ENCODE measurements at places on chromosomes 1 and 21.

- no peaks in the 10 kb centered on the region for H3K27me3 ChIP-seq
- H3K4me3 ChIP-seq = no peak overlapping the region
- no peak for DNase-seq
- no peaks in the 10 kb centered on the region for H3K4me1 ChIP-seq
- no peaks in the 10 kb centered on the region for H3K36me3 ChIP-seq
Observed at GRCh38 chr1:219733511-219734174, 120.7 kb upstream of the ZC3H11B start.

DNA sequence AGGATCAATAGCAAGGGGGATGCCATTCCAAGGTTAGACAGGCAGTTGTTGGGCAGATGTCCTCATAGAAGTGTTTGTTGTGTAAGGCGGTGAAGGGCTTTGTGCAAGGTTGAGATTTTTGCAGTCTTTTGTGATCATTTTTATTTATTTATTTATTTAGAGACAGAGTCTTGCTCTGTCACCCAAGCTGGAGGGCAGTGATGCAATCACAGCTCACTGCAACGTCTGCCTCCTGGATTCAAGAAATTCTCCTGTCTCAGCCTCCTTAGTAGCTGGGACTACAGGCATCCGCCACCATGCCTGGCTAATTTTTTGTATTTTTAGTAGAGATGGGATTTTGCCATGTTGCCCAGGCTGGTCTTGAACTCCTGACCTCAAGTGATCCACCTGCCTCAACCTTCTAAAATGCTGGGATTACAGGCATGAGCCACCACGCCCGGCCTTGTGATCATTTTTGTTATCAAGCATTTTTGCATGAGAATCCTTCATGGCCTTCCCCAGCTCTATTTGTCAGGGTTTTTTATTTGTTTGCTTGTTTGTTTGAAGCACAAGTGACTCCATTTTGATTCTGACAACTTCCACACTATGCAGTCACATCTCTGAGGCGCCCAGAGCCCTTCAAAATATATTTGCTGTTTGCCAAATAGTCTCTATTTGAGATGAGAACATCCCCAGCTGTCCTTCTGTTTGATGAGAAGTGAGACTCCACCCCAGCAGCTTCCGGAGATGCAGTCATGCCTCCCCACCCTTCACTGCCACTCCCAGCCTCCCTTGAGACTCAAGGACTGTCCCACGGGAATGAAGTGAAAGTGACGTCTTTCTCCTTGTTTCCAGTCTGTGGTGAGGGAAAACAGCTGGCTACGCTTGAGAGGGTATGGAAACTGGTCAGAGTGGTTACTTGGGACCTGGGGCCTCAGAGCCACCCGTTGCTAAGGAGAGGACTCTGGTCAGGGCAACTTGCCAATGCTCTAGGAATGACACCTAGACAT is 38.0 kb downstream of the TMEM50B start:
- peaks cover 46% of the 10 kb centered on the region for H3K36me3 ChIP-seq
- peaks cover 3% of the 10 kb centered on the region for H3K4me1 ChIP-seq
- H3K27ac ChIP-seq = peak overlapping the region; percentile 53
- H3K4me3 ChIP-seq = no peak overlapping the region
- DNase-seq = no peak

GRCh38 chr1:34529935-34530859 is 224.7 kb upstream of the GJB5 start:
- no peaks in the 10 kb centered on the region for H3K27me3 ChIP-seq
- H3K27ac ChIP-seq = no peak overlapping the region
- no peaks in the 10 kb centered on the region for H3K4me1 ChIP-seq

- H3K4me3 ChIP-seq = no peak overlapping the region
- DNase-seq = no peak
- H3K36me3 ChIP-seq = no peaks in the 10 kb centered on the region
- no peak overlapping the region for H3K27ac ChIP-seq
- no peaks in the 10 kb centered on the region for H3K4me1 ChIP-seq
Observed at GRCh38 chr1:241177660-241178059, 179.3 kb downstream of the RGS7 start.

- no peaks in the 10 kb centered on the region for H3K27me3 ChIP-seq
- H3K27ac ChIP-seq = no peak overlapping the region
- no peaks in the 10 kb centered on the region for H3K4me1 ChIP-seq
- DNase-seq = no peak
- no peak overlapping the region for H3K4me3 ChIP-seq
Observed at GRCh38 chr1:103129255-103129654, 20.9 kb upstream of the COL11A1 start.

- H3K36me3 ChIP-seq = peaks cover 29% of the 10 kb centered on the region
- H3K27me3 ChIP-seq = no peaks in the 10 kb centered on the region
- H3K4me1 ChIP-seq = peaks cover 14% of the 10 kb centered on the region
- H3K4me3 ChIP-seq = no peak overlapping the region
- no peak for DNase-seq
Observed at GRCh38 chr1:86714159-86714558, 9.8 kb downstream of the SH3GLB1 start.

DNA sequence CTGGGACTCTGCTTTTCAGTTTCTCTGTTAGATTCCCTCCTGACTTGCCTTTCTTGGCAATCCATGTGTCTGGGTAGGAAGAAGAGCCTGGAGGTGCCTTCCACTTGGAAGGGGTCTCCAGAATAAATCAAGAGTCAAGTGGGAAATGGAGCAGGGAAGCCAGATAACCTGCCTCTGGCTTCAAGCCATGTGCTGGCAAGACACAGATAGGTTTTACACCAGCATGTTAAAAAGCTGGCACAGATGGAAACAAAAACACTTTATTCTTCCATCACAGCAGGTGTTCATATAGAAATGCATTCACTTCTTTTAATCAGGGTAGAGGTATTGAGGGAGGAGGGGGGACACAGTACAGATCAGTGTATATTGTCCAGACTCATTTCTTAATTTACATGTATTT is 356.9 kb upstream of the RUNX1 start:
- no peaks in the 10 kb centered on the region for H3K4me1 ChIP-seq
- H3K27me3 ChIP-seq = no peaks in the 10 kb centered on the region
- H3K36me3 ChIP-seq = no peaks in the 10 kb centered on the region

DNA sequence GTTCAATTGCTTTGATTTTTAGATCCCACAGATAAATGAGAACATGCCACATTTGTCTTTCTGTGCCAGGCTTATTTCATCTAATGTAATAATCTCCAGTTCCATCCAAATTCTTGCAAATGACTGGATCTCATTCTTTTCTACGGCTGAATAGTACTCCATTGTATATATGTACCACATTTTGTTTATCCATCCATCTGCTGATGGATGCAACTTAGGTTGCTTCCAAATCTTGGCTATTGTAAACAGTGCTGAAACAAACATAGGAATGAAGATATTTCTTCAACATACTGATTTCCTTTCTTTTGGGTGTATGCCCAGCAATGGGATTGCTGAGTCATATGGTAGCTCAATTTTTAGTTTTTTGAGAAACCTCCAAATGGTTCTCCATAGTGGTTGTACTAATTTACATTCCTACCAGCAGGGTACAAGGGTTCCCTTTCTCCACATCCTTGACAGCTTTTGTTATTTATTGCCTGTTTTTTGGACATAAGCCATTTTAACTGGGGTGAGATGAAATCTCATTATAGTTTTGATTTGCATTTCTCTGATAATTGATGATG is 344.4 kb downstream of the KCTD3 start:
- no peak overlapping the region for H3K4me3 ChIP-seq
- H3K27ac ChIP-seq = no peak overlapping the region
- no peaks in the 10 kb centered on the region for H3K36me3 ChIP-seq
- DNase-seq = no peak

DNA sequence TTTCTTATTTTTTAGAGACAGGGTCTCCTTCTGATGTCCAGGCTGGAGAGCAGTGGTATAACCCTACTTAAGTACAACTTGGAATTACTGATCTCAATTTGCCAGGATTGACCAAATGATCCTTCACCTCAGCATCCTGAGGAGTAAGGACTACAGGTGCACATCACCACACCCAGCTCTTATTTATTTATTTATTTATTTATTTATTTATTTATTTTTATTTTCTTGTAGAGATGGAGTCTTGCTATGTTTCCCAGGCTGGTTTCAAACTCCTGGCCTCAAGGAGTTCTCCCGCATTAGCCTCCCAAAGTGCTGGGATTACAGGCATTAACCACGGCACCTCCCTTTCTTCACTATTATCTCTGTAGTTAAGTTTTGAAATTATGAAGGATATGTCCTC is 117.5 kb upstream of the NEGR1 start:
- no peaks in the 10 kb centered on the region for H3K4me1 ChIP-seq
- no peak overlapping the region for H3K27ac ChIP-seq
- DNase-seq = no peak
- no peaks in the 10 kb centered on the region for H3K36me3 ChIP-seq
- no peak overlapping the region for H3K4me3 ChIP-seq
- H3K27me3 ChIP-seq = no peaks in the 10 kb centered on the region

DNA sequence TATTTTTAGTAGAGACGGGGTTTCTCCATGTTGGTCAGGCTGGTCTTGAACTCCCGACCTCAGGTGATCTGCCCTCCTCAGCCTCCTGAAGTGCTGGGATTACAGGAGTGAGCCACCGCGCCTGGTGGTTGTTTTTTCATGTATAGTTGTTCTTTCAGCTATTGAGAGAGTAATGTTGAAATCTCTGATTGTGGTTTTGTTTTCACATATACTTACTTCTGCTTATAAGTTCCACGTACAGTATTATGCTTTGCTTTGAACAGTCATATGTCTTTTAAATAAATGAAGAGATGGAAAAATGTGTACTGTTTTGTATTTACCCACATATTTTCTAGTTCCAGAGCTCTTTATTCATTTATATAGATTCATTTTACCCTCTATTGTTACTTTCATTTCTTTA is 44.5 kb downstream of the MARK1 start:
- H3K36me3 ChIP-seq = no peaks in the 10 kb centered on the region
- no peak overlapping the region for H3K27ac ChIP-seq
- H3K27me3 ChIP-seq = no peaks in the 10 kb centered on the region
- no peak for DNase-seq
- no peak overlapping the region for H3K4me3 ChIP-seq

- H3K27me3 ChIP-seq = peaks cover 60% of the 10 kb centered on the region
- H3K4me3 ChIP-seq = peak overlapping the region; percentile 22
- H3K36me3 ChIP-seq = no peaks in the 10 kb centered on the region
- H3K27ac ChIP-seq = no peak overlapping the region
- peaks cover 7% of the 10 kb centered on the region for H3K4me1 ChIP-seq
Observed at GRCh38 chr1:234114648-234115307, 210.3 kb downstream of the SLC35F3 start.

DNA sequence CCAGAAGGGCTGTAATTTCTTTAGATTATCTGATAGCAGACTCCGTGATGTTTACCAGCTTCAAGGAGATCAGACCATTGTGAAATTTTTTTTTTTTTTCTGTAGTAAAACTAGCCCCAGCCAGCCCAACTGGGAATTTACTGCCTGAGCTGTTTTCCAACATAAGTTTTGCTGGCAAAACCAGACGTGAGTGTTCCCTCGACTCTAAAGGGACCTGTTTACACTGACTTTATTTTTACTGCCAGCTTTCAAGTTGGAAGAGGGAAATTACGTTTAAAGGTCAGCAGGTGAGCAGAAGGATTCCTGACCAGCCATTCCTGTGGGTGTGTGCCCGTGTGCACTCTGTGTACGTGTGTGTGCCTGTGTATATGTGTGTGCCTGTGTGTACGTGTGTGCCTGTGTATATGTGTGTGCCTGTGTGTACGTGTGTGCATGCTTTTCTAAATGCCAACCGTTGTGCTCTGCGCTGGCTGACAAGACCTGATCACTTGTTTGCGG is 374 bp downstream of the MAB21L3 start:
- no peak for DNase-seq
- no peaks in the 10 kb centered on the region for H3K27me3 ChIP-seq
- peak overlapping the region; percentile 23 for H3K4me3 ChIP-seq
- no peaks in the 10 kb centered on the region for H3K36me3 ChIP-seq
- H3K27ac ChIP-seq = peak overlapping the region; percentile 83

DNA sequence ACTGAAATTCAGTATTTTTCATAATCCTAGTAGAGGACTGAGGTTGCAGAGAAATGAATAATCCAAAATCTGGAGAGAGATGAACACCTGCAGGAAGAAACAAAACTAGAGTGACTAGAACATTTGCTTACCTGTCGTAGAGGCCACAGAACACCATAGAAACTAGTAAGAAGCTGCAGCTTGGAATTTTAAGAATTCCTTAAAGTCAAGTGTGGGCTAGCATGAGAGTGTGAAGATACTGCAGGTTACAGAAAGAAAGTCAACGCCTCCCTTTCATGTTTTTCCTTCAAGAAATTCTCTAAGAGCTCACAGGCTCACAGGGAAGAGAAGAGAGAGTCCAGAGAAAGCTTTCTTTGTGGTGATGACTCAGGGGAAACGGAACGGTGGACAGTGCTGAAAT is 633.7 kb downstream of the LRRIQ3 start:
- H3K4me1 ChIP-seq = no peaks in the 10 kb centered on the region
- no peak overlapping the region for H3K4me3 ChIP-seq
- H3K27ac ChIP-seq = no peak overlapping the region
- H3K27me3 ChIP-seq = no peaks in the 10 kb centered on the region

GRCh38 chr1:34354367-34354766 is 177.7 kb downstream of the C1orf94 start:
- H3K27ac ChIP-seq = no peak overlapping the region
- DNase-seq = no peak
- H3K27me3 ChIP-seq = no peaks in the 10 kb centered on the region
- no peak overlapping the region for H3K4me3 ChIP-seq
- H3K36me3 ChIP-seq = no peaks in the 10 kb centered on the region

DNA sequence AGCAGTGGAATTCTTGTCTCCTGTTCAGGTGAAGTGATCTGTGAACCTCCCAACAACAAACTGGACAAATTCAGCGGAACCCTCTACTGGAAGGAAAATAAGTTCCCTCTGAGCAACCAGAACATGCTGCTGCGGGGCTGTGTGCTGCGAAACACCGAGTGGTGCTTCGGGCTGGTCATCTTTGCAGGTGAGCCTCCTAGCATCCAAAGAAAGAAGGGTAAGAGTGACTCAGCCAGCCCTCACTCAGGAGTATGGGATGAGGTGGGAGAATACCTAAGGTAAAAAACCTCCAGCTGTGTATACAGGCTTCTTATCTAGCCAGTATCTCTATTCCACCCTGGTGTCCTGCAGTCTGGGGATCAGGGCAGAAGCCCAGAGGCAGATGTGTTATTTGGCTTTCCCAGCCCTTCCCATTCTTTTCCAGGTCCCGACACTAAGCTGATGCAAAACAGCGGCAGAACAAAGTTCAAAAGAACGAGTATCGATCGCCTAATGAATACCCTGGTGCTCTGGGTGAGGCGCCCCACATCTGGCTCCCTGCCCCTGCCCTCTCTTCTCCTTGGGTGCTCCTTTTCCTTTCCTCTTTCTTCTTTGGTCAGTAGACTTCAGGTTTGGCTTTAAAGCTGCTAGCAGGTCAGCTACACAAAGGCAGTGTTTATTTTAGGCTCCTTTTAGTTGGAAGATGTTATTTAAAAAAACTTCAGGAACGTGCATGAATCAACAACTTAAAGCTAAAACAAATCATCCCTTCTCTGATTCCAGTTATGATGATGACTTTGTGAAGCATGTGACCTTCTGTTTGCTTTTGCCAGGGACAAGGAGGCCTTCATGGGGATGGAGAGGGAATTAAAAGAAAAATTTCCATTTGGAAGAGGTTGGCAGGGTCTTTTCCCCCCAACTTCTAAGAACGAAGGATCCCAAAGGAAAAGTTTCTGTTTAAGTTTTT is 9.0 kb downstream of the ATP8B2 start:
- H3K27ac ChIP-seq = peak overlapping the region; percentile 66
- H3K4me3 ChIP-seq = peak overlapping the region; percentile 15
- H3K27me3 ChIP-seq = no peaks in the 10 kb centered on the region
- no peak for DNase-seq

- no peak overlapping the region for H3K4me3 ChIP-seq
- H3K36me3 ChIP-seq = no peaks in the 10 kb centered on the region
- no peaks in the 10 kb centered on the region for H3K27me3 ChIP-seq
- DNase-seq = no peak
Observed at GRCh38 chr1:60228041-60228491, 154.5 kb upstream of the C1orf87 start.

- peaks cover 29% of the 10 kb centered on the region for H3K36me3 ChIP-seq
- no peak overlapping the region for H3K4me3 ChIP-seq
- H3K27ac ChIP-seq = no peak overlapping the region
- peaks cover 10% of the 10 kb centered on the region for H3K4me1 ChIP-seq
Observed at GRCh38 chr1:220884981-220885918, 6.0 kb downstream of the HLX start.
